ENCODE measurements at places on chromosomes 1 and 21.
A peak's percentile ranks its signal among the peaks of the same experiment; 100 is the strongest.

DNA sequence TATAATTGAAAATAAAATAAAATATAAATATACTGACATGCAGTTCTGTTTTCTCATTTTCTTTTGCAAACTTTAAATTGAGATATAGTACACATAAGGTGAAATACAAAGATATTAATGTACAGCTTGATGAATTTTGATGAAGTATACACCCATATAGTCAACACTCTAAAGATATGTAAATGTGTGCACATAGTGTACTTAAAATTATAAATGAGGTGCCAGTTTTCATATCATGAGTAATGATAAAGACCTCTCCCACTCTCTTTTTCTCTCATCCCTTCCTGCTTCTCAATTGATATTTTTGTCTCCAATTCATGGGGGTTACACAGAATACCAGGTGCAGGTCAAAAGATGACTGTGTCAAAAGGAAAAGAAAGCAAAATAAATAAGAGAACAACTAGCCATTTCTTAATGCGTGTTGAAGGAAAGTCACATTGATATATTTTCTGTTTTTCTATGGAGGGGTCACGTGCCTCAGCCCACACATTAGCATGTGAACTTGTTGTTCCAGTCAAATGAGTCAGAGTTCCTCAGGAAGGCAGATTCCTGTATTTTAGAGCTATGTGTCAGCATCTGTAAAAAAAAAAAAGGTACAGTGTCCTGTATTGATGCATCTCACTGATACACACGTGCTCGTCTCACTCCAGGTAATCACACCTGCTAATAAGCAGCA is 64.3 kb upstream of the HOOK1 start:
- peak; percentile 95 for DNase-seq

DNA sequence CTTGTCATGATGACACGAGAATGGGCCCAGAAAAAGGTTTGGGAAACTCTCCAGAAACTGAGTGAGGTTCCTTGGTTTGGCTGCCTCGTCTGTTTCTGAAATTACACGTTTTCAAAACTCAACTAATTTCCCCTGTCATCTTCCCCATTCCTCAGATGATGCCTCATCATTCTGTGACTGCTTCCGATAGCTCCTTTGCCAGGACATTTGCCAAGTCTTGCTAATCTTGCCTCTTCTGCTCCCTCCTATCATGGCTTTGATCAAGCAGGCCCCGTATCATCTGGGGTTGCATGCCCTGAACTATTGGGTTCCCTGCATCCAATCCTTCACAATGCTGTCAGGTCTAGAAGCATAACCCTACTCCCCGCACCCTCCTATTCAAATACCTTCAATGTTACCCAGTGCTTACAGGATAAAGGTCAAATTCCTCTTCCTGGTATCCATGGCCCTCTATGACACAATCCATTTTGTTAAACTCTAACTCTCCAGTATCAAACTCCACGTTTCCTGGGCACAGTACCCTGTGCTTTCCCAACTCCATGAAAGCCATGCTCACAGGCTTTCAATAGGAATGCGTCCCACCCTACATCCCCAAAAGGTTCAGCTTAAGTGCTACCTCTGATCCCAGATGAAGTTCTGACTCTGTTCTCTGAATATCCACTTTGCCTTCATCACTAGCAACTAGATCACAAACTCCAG is 22.2 kb upstream of the TMEM200B start:
- peak; percentile 93 for DNase-seq

DNA sequence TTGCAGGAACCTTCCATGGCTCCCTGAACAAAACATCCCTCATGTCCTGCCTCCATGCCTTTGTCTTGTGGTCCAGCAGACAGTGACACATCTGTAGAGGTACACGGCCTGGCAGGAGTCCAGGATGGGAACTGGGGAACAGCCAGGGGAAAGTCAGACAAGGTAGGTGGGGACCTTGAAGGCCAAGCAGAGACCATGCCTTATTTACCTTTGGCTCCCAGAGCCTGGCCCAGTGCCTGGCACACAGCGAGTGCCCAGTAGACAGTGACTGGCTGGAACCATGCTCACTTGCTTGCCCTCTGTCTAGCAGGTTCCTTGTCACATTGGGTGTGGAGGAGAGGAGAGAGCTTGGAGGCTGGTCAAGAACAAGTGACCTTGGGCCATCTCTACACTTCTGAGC is 81.0 kb downstream of the BCAR3 start:
- DNase-seq = no peak

DNA sequence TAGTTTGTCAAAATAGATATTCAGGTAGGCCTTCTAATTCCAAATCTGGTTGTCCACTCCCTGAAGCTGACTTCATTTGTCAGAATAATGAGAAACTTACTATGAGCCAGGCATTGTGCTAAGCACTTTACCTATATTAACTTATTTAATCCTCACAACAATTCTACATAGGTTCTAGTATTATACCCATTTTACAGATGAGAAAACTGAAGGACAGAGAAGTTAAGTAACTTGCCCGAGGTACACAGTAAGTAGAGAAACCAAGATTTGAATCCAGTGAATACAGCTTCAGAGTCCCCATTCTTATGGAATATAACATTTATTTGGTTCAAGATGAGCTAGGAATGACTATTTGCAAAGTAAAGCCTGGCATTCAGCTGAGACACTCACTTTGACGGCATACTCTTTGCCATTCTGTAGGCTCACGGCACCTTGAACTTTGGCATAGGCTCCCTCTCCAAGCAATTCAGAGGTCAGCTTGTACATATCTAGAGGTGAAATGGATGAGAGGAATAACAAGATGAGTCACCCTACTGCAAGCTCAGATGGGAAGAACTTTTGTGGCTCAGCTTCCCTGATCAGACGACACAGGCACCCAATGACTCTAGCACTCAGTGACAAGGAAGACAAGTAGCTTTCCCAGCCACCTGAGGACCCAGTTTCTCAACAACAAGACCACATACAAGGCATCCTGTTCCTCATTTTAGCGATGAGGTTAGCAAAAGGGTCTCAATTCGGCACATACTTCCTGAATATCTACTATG is 23.7 kb downstream of the MKNK1 start:
- peak; percentile 45 for DNase-seq

- peak; percentile 49 for DNase-seq
Observed at GRCh38 chr1:201348211-201348566, 29.3 kb downstream of the TNNT2 start.

- DNase-seq = no peak
Observed at GRCh38 chr1:181028196-181028595, 5.5 kb upstream of the STX6 start.

- DNase-seq = no peak
Observed at GRCh38 chr1:111819566-111820263, 64.0 kb downstream of the DDX20 start.

- DNase-seq = peak; percentile 81
Observed at GRCh38 chr1:154155251-154155650, 378 bp upstream of the NUP210L start.

GRCh38 chr1:9350013-9350908 is 57.6 kb downstream of the SPSB1 start:
- no peak for DNase-seq

- DNase-seq = peak; percentile 66
Observed at GRCh38 chr1:228782662-228783417, 47.6 kb downstream of the RHOU start.

GRCh38 chr1:43711049-43711448 is 3.7 kb downstream of the ST3GAL3 start:
- DNase-seq = peak; percentile 97

- peak; percentile 74 for DNase-seq
Observed at GRCh38 chr1:197180252-197180878, 33.9 kb upstream of the ASPM start.

GRCh38 chr1:6386371-6386949 is 7.1 kb downstream of the ACOT7 start:
- peak; percentile 52 for DNase-seq

- DNase-seq = no peak
Observed at GRCh38 chr1:8860738-8861516, 17.6 kb downstream of the ENO1 start.

DNA sequence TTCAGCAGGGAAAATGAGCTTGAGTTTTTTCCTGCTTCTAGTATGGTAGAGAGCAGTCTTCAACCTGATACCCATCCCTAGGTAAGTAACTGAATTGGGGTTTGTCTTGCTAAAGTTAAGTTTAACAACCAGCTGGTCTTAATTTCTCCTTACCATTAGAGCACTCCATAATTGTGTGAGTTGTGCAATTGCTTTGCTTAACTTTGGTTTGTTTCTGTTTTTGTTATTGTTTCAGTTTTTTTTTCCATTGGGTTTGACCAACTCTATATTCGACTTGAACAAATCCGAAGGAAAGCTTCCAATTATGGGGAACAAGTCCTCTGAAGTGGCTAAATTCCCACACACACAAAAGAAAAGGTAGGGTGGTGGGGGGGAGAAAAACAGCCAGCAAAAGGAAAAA is 641.1 kb downstream of the PLA2G4A start:
- no peak for DNase-seq

DNA sequence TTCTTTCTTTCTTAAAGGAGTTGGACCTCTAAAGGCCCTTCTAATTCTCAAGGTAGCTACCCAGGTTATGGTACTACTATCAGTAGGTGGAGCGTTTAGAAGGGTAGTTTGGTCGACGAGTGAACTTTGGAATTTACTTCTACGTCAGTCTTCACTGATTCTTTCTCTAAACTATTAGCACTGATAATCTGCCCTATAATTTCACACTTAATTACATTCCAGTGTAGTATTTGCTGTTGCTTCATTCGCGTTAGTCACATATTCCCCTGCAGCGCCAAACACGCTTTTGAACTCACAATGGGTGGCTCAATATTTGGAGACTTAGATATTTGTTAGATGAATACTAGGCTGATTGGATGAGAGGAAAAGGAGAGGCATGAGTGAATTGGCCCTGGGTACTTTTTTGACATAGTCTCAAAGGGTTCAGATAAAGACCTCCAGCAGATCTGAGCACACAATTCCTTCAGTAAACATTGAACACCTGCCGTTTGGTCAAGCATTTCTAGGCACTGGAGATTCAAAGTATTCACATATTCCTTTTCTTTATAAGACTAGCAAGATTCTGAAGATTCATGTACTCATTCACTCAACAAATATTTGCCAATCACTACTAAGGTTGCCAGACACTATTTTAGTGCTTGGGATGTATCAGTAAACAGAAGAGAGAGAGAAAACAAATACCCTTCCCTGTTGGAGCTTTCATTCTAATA is 929 bp upstream of the FOXJ3 start:
- DNase-seq = peak; percentile 77

- no peak for DNase-seq
Observed at GRCh38 chr21:34865400-34866241, 183.5 kb downstream of the RUNX1 start.

- DNase-seq = peak; percentile 85
Observed at GRCh38 chr1:180586671-180587155, 27.9 kb downstream of the OVAAL start.

DNA sequence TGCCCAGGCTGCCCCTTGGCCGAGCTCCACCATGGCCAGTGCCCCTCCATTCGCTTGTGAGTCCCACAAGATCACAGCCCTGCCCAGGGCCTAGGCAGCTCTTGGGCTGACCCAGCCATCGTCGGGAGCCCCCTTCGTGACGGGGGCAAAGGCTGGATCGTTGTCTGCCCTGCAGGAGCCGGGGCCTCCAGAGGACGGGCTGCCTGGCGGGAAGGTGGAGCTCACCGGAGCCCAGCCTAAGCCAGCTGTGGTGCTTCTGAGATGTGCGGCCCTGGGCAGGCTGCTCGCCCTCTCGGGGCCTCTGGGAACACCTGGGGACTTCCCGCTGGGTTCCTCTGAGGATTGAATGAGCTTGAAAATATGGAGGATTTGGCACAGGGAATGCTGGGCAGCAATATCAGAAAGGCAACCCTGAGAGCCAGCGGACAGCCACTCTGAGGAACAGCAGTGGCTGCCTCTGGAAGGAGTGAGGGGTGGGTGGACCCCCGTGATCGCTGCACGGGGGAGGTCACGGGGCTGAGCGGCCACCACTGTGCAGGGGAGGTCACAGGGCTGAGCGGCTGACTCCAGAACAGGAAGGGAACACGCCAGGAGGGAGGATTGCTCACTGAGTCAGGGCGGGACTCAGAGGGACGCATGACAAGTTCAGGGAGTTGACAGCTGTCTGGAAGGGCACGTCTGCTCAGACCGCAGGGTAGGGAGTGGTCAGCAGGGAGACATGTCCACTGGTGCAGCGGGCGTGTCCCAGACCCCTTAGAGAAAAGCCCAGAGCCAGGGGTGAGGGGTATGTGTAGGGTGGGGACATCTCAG is 19.3 kb downstream of the TP73 start:
- DNase-seq = no peak

DNA sequence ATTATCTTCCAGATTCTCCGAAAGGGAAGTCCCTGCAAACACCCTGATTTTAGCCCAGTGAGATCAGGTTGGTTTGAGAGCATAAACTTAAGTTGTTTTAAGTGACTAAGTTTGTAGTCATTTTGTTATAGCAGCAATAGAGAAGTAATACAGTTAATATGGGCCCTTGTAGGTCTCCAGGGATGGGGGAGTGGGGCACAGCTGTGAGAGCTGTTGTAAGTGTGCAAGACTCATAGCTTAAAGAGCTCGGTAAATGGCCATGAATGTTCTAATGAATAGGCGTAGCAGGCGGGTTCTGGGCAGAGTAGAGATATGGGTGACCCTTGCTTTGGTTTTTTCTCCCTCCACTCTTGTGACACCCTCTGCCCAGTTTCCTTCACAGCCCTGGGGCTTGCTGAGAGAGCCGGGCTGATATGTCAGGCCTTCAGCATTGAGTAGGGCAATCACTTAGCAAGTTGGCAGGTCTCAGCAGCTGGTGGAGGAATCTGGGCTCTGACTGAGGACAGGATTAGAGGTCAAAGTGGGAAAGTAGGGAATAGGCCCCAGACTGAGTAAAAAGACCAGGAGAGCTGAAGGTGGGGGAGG is 16.0 kb upstream of the ID3 start:
- DNase-seq = no peak

GRCh38 chr1:113073479-113073950 is 517 bp downstream of the LRIG2 start:
- peak; percentile 69 for DNase-seq

DNA sequence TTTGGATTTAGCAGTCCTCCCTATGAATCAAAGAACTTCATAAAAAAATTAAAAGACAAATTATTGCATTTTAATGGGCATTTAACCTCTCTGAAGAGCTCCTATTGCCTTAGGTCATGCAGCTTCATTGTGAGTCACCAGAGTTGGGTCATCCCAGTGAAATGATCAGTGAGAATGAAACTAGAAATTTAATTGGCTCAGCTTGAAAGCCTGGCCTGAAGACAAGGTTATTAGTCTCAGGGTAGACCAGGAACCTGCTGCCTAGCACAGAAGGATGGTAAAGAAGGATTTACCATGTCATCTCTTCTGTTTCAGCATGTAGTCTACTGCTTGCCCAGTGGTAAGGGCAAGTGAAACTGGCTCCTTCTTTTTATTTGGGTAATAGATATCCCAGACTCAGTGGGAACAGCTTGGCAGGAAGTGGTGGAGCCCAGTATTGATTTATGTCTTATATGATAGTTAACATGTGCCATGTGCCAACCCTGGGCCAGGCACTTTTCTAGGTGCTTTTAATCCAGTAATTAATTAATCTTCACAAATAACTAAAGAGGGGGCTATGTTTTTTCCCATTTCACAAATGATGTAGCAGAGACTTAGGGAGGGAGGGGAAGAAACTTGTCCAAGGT is 23.6 kb downstream of the LAMC2 start:
- DNase-seq = peak; percentile 92

Measured in iris pigment epithelial cell (primary cell).